Activated CD4-positive, alpha-beta T cell treated with anti-CD3 and anti-CD28 coated beads for 24 hours (primary cell): ENCODE measurements at places on chromosomes 11 and 22.

- DNase-seq: no peak
These were observed 94.2 kb downstream of the PTPRJ start for GRCh38 chr11:48074425-48075181.

DNA sequence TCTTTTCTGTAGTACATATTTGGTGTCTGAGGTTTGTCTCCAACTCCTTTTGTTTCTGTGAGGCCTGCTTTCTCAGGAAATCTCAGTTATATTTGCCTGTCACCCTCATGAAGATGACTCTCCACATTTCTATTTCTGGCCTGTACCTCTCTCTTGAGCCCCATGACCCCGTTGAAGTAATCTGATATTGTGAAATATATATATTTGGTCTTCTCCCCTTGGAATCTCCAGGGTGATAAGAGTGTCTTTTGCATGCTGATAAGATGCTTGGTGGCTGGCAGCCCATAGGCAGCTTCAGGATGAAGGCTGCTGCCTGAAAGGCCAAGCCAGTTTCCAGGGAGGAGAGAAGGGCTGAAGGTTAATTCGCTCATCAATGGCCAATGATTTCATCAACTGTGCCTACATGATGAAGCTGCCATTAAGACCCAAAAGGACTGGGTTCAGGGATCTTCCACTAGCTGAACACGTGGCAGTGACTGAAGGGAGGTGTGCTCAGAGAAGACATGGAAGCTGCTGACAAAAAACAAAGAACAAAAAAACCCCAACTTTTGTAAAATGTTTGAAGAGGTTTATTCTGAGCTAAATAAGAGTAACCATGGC lies 67.4 kb downstream of the MICAL2 start:
- no peak for DNase-seq

- DNase-seq: no peak
These were observed 18.9 kb upstream of the YPEL1 start for GRCh38 chr22:21754523-21754922.

- DNase-seq: no peak
These were observed 12.1 kb downstream of the SPATA19 start for GRCh38 chr11:133832991-133833897.

- no peak for DNase-seq
These were observed 186.6 kb downstream of the CEP164 start for GRCh38 chr11:117514256-117514655.

DNA sequence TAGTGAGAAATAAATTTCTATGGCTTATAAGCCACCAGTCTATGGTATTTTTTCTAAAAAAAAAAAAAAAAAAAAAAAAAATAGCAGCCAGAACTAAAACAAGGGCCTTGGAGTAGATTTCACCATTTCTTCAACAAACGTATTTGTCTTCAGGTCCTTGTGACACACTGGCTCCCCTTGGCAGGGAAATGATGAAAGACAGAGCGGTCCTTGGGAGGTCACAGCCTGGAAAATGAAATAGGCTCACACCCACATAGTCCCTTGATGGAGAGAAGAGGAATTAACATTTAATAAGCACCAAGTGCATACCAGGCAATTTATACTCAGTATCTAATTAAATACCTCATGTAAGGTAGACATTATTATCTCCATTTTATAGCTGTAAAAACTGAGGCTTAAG lies 25.7 kb upstream of the ACER3 start:
- no peak for DNase-seq

DNA sequence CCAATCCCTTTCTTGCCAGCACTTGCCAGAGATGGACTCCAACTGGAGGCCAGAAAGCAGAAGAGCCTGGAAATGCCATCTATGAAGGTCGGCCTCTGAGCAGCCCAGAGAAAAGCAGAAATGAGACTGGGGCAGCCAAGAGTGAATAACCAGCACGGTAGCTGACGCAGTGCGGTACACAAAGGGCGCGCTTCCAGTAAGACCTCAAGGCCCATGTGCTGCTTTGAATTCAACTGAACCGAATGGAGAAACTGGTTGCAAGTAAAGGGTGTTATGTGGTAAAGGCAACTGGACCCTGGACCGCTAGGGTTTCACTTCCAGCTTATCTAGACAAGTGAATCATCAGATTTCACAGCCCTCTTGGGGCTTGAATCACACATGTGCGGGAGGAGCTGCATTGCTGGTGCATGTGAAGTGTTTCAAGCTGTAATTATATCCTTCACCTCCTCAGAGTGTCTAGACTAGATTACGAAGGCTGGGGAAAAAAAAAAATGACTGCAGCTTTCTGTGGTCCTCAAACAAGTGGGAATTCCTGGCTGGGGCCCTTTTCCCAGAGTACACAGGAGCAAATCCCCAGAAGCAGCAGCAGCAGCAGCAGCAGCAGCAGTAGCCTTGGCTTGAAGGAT lies 128.9 kb downstream of the CCDC34 start:
- no peak for DNase-seq

- no peak for DNase-seq
These were observed 4.5 kb downstream of the RAB36 start for GRCh38 chr22:23149743-23150238.

DNA sequence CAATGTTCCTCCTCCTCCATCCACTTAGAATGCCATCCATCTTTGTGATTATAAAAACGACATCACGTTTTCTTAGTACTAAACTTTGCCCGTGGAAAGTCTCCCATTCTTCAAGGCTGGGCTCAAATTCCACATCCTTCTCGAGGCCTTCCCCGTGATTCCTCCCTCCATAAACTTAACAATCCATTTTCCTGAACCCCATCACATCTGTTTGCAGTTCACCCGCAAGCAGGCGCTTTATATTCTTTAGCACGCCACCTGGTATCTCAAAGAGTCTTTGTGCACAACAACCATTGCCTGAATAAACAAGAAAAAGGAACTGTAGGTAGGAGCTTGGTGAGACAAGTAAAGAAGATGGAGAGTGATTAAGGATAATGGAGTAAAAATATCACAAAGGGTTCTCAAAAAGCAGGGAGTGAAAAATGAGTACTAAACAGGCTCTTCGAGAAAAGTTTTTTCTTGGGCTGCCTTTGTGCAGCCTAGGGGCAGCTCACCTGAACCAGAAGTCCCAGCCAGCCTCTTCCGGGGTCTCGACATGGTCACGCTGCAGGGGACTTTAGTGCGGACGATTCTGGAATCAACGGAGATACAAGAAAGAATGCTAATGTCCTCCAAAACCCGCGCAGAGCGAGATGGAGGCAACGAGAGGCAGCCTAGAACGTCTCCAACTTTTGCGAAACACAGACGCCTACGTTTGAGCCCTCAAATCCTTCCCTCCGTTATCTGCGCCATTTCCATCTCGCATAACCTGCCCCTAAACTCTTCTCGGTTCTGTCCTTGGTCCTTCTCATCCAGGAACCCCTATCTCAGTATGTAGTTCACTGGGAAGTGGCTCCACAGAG lies 585 bp downstream of the THYN1 start:
- DNase-seq: no peak

- DNase-seq: no peak
These were observed 21.1 kb downstream of the LRRC10B start for GRCh38 chr11:61529537-61530225.

DNA sequence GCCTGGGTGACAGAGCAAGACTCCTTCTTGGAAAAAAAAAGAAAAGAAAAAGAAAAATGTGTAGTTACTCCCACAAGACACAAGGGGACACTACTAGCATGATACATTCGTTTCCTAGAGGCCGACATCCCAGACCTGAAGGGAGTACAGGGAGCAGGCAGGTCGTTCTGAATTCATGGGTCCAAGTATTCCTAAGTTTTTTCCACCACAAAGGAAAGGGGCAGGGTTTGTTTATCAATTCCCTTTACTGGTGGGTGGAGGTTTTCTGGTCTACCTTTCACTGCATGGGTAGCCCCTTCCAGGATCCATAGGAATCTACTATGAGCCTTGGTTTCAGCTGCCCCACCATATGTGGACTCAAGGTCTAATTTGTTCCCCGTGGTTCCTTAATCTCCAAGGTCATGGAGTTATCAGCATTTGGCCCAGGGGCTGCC lies 11.8 kb downstream of the TIGD3 start:
- no peak for DNase-seq

DNA sequence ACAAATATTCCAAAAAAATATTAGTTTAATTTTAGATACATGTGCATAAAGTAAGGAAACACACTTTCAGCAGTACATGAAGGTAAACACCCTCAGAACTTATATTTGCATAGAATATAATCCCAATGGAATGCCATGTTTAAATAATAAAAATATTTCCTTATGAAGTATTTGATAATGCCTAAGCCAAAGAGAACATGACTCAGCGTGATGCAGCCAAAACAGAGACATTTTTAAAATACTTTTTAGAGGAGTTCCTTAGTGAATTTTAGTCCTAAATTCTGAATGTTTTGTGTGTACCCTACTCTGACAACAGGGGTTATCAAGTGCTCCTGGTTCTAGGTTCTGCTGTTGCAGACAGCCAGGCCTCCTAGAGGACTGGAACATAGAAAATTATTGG lies 39.1 kb upstream of the POU2AF2 start:
- DNase-seq: no peak

GRCh38 chr22:36887162-36887561 lies 26.3 kb upstream of the CSF2RB start:
- DNase-seq: no peak

DNA sequence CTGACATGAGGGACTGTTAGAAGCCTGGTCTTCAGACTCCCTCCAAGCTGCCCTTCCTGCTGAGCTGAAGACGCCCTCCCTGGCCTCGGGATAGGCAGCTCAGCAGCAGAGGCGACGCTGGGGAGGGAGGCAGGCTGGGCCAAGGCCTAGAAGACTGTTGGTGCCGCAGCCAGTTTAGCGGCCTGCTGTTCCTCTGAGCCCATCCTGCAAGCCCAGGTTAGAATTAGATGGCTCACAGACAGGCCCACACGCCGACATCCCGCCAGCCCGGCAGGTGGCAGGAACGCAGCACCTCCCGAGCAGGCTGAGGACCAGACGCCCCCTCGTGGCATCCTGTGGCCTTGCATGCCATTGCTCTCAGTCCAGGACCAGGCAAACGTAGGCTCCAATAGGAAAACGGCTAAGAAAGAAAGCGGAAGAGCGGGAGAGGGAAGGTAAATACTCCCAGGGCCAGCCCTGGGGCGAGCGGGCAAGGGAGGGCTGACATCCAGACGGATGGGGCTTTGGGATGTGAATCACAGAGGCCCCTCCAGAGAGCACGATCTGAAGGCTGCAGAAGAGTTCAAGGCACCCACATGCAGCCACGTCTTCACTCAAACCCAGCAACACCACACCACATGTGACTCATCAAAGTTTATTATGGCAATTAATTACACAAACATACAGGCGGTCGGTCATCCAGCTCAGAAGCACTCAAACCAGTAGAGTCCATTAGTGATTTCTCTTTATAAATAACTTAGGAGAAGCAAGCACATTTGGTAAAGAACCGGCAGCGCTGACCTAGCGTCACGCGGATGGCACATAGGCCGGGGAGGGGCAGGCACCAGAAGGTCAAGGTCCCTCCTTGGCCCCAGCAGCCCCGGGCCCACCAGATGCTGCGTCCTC lies 27.6 kb downstream of the CD5 start:
- DNase-seq: peak; percentile 91

- no peak for DNase-seq
These were observed 507.2 kb upstream of the LARGE1 start for GRCh38 chr22:34427436-34427835.

- DNase-seq: no peak
These were observed 22.2 kb downstream of the FLRT1 start for GRCh38 chr11:64057890-64058289.

DNA sequence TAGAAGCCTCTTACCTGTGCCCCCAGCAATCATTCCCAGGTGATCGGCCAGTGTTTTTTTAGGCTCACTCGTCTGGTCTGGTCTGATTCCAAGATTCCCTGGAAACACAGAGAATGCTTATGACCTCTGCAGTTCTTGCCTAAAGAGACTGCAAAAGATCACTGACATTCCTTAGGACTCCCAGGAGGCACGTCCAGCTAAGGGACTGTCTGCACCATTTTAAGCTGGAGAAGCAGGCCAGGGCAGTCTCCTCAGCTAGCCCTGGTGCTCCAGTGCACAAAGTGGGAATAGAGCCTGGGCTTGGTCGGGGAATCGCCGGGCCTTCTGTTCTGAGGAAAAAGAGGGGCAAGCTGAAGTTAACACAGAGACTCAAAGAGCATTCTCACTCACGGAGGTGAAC lies 4.8 kb downstream of the CYB5R2 start:
- no peak for DNase-seq

GRCh38 chr11:45459491-45459890 lies 173.3 kb upstream of the SYT13 start:
- no peak for DNase-seq

GRCh38 chr11:43396617-43397016 lies 37.9 kb downstream of the TTC17 start:
- DNase-seq: no peak

DNA sequence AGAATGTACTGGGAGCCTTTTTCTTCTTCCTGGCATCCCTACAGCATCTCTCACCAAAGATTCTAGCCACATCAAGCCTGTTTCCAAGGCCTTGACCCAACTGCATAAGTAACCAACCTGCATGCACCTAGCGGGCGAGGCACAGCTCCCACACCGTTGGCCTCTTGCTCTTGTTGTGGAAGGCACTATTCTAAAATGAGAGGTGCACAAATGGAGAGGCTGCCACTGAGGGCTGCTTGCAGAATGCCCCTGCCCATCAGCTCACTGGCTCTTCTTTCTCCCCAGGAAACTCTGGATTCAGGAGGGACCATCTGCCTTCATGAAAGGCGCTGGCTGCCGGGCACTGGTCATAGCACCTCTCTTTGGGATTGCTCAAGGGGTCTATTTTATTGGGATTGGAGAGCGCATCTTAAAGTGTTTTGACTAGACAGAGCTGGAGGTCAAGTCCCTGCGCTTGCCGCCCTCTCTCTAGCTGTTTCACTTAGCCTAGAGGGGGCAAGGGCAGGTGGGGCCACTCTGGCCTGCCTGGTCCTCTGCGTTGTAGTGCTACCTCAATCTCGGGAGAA lies 26.6 kb downstream of the SLC25A18 start:
- no peak for DNase-seq

DNA sequence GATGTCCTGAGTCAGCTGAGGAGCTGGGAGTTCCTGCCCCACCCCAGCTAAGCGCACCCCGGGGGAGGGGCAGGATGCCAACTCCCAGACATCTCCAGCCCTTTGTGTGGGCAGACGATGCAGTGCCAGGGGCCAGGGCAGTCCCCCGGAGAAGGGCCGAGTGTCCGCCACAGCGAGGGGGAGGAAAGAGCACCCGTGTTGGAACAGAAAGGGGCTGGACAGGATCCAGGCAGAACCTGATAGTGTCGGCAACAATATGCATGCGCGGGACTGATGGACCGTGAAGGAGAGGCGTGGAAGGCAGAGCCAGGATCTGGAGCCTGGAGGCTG lies 1434.7 kb downstream of the BRD1 start:
- DNase-seq: no peak

GRCh38 chr11:73219396-73220285 lies 1.6 kb downstream of the P2RY2 start:
- no peak for DNase-seq

DNA sequence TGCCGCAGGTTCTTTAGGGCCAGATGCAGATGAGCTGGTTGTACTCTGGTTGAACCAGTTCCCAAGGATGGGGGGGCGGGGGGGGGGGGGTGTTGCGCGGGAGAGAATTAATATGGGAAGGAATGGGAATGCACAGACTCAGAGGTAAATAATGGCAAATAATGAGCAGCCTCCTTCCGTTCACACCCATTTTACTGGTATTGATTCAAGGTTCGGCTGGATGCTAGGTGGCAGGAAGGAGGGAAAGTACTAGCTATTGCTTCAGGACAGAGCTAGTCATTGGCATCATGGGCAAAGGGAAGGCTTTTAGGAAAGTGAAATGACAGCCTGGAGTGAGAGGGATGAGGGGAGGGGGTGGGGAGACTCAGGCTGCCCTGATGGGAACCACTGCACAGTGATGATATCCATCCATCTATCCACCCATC lies at the start of gene VSTM5:
Gene VSTM5, minus strand, starts transcription at position 25 of the 425 bp plus-strand sequence. CDS start 116 bp downstream, outside the sequence.
- DNase-seq: no peak
